H9 (cell line): ENCODE measurements at places on chromosomes 3 and 15. TPM values are rescaled to one million over a fixed set of nuclear protein-coding genes. Genes with fewer than 3 reads are reported as not detected.

PLEKHO2 gene
- 16.6 and 18.1 TPM in 2 replicates for total RNA-seq

DAZL gene
- total RNA-seq = 21.2 and 21.7 TPM in 2 replicates

HDC gene
- not detected in 2 replicates for total RNA-seq

HRG gene
- not detected in 2 replicates for total RNA-seq

TMEM212 gene
- not detected in 2 replicates for total RNA-seq

LCTL gene
- total RNA-seq = 1.8 and 2.3 TPM in 2 replicates

LRRFIP2 gene
- total RNA-seq = 29.5 and 30.7 TPM in 2 replicates

MME gene
- total RNA-seq = 14.6 and 16.4 TPM in 2 replicates

SEMA7A gene
- 5.7 and 7.0 TPM in 2 replicates for total RNA-seq

ALDH1L1 gene
- 0.68 and 0.90 TPM in 2 replicates for total RNA-seq

CA12 gene
- total RNA-seq = 0.42 and 0.68 TPM in 2 replicates

GRCh38 chr3:89698208-89698830, 590.9 kb downstream of the EPHA3 start:
- H3K4me1 ChIP-seq = no peaks in the 10 kb centered on the region
- H3K4me3 ChIP-seq = no peak overlapping the region
- H3K27ac ChIP-seq = no peak overlapping the region
- H3K36me3 ChIP-seq = no peaks in the 10 kb centered on the region

DNA sequence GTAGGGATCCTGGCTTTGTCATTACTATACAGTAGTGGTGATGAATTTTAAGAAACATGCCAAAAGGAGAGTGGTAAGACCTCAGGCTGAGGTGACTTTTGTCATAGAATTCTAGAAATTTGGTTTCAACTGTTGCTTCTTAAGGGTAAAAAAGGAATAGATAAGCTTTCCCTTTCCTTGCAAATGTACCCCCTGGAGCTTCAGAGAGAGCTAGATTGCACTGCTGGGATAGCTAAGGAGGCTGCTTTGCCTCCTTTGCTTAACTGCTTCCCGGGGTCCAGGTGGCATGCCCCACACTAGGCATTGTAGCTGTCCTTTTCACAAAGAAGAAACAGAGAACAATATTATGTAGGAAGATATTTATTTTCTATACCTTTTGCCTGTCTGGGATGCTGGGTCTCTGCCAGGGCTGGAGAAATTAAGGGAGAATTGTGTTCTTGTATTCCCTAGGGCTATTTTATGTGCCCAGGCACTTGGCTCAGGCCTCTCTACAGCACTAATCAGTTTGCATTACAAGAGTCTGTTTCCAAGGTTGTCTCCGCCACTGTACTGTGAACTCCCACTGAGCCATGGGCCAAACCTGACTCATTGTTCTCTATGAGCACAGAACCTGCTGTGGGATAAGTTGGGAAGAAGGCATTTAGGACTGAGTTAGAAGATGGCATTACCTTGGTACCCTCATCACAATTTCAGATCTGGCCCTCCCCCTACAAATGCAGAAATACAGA, 460.0 kb downstream of the PDCD6IP start:
- no peak overlapping the region for H3K4me3 ChIP-seq
- H3K4me1 ChIP-seq = peaks cover 12% of the 10 kb centered on the region; the same call in 1 of the 2 replicates
- DNase-seq = peak; percentile 39
- no peaks in the 10 kb centered on the region; the same call in 1 of the 2 replicates for H3K27me3 ChIP-seq

DNA sequence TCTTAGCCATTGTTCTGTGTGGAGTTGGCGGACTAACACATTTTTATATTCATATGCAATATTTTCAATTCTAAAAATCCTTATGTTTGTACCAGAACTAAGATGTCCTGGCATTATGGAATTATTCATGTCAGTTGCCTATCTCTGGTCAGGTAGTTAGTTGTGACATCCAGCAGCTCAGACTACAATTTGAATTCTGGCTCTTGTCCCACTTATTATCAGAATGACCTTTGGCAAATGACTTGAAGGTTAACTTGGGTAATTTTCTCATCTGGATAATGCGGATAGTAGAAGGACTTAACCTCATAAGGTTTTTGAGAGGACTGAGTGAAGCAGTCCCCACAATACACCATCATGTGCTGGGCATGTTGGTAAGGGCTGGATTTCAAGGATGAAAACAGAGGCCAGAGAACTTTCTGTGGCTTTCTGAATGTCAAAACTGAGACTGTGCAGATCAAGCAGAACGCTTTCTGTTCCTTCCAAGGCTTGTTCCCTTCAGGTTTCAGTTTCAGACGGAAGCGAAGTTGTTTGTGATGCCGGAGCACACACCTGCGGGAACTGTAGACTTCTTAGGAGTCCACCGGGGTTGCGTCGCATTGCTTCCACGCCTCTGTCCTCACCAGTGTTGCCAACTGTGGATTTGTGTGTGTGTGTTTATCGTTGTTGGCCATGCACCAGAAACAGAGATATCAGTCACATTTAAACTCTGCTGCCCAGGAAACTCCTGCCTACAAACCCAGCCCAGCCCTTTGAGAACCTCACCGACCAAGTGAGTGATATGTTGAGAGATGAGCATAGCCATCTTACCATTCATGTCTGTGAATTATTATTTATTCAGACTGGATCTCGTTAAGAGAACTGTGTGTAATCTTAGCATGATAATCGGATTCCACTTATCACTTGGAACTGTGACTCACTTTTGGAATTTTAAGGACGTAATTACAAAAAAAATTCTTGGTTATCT, 76.0 kb downstream of the PTPRG start:
- no peaks in the 10 kb centered on the region for H3K27me3 ChIP-seq
- H3K36me3 ChIP-seq = peaks cover 16% of the 10 kb centered on the region
- H3K27ac ChIP-seq = no peak overlapping the region
- no peak for DNase-seq
- peaks cover 6% of the 10 kb centered on the region; the same call in 1 of the 2 replicates for H3K4me1 ChIP-seq
- no peak overlapping the region for H3K4me3 ChIP-seq

DNA sequence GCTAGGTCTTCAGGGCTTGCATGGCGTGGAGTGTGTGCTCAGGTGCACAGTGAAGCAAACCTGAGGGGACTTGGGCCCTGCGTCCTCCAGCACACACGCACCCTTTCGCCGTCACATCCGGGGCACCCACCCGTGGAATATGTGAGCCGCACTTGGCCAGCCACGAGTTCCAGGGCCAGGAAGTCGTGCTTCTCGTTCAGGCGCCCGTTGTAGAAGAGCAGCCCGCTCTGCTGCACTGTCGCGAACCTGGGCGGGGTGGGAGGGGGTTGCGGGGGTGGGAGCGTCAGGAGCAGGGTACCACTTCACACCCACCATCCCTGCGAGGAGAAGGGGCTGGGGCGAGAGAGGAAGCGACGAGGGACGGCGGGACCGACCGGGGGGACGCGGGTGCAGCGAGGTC, 7.1 kb downstream of the CELSR3 start:
- no peak for DNase-seq
- peaks cover 64% of the 10 kb centered on the region for H3K36me3 ChIP-seq
- H3K27ac ChIP-seq = no peak overlapping the region
- peak overlapping the region; percentile 67 for H3K4me3 ChIP-seq
- H3K4me1 ChIP-seq = no peaks in the 10 kb centered on the region; the same call in 1 of the 2 replicates

- DNase-seq = no peak
- H3K36me3 ChIP-seq = no peaks in the 10 kb centered on the region
- no peaks in the 10 kb centered on the region for H3K27me3 ChIP-seq
- no peak overlapping the region for H3K27ac ChIP-seq
- no peaks in the 10 kb centered on the region; the same call in 1 of the 2 replicates for H3K4me1 ChIP-seq
- no peak overlapping the region for H3K4me3 ChIP-seq
Measured at GRCh38 chr3:61173676-61174075, 77.6 kb downstream of the FHIT start.

- H3K27ac ChIP-seq = no peak overlapping the region
- H3K4me1 ChIP-seq = peaks cover 8% of the 10 kb centered on the region; the same call in 1 of the 2 replicates
- no peaks in the 10 kb centered on the region for H3K36me3 ChIP-seq
- no peaks in the 10 kb centered on the region for H3K27me3 ChIP-seq
Measured at GRCh38 chr3:69085833-69086722, 1.3 kb downstream of the ARL6IP5 start.

DNA sequence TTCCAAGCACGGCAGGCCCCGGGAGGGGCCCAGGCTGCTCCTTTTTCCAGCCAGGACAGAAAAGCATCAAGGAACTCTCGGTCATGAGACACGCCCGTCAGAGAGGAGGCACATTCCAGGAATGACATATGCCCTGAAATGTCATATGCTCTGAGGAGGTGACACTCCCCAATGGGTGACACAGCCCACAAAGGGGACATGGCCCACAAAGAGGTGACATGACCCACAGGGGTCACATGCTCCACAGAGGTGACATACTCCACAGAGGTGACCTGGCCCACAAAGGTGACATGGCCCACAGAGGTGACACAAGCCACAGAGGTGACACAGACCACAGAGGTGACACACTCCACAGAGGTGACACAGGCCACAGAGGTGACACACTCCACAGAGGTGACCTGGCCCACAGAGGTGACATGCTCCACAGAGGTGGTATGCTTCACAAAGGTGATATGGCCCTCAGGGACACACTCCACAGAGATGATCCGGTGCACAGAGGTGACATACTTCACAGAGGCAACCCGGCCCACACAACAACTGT, 79.2 kb downstream of the ABHD5 start:
- H3K4me1 ChIP-seq = no peaks in the 10 kb centered on the region
- H3K4me3 ChIP-seq = peak overlapping the region; percentile 47; the same call in 1 of the 2 replicates
- H3K36me3 ChIP-seq = no peaks in the 10 kb centered on the region
- DNase-seq = no peak

DNA sequence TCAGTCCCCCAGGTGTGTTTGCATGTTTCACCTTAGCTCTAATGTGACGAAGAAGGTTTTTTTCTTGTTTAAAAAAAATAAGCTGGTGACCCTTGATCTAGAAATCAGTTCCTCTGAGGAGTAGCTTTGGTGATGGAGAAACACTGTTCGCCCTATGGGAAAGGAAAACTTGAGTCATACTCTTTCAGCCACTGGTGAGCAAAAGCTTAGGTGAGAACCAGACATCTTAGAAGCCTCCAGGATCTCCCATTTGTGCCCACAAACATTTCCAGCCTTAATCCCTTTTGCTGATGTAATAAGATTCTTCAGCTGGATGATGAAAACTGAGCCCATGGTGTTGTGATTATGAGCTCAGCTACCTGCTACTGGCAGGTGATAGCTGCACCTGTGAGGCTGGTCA, 37.8 kb downstream of the SLC27A2 start:
- no peaks in the 10 kb centered on the region; the same call in 1 of the 2 replicates for H3K36me3 ChIP-seq
- no peak overlapping the region for H3K4me3 ChIP-seq

- H3K4me1 ChIP-seq = peaks cover under 1% of the 10 kb centered on the region; the same call in 1 of the 2 replicates
- peaks cover 4% of the 10 kb centered on the region for H3K36me3 ChIP-seq
- H3K4me3 ChIP-seq = no peak overlapping the region
- H3K27ac ChIP-seq = no peak overlapping the region
- no peak for DNase-seq
Measured at GRCh38 chr3:70863049-70863448, 550.6 kb upstream of the MDFIC2 start.

DNA sequence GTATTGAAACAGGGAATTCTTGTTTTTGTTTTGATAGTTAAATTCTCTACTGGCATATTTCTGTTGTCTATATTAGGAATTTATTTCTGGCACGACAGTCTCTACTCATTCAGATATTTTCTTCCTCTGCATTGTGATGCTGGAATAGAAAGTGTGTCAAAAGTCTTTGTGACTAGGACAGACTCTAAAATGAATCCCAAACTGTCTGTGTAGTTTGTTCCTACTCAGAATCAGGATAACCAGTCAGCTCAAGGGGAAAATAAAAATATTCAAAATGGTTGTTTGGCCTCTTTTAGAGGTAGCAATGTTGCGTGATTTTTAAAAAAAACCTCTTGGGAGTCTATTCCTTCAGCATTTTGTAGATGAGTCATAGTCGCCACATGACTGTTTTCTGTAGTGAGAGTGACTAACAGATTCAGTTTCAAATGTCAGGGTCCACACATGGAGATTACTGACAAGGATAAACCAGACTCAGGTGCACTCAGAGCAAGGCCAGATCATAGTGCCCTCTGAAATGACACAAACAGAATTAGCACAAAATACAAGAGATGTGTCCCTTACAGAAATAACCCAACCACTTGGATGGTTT, 13.1 kb downstream of the SLC7A14 start:
- H3K4me1 ChIP-seq = no peaks in the 10 kb centered on the region
- H3K27ac ChIP-seq = no peak overlapping the region
- H3K36me3 ChIP-seq = no peaks in the 10 kb centered on the region
- no peak for DNase-seq
- H3K27me3 ChIP-seq = no peaks in the 10 kb centered on the region

- H3K27me3 ChIP-seq = no peaks in the 10 kb centered on the region
- no peaks in the 10 kb centered on the region for H3K4me1 ChIP-seq
- DNase-seq = no peak
- no peak overlapping the region for H3K4me3 ChIP-seq
- H3K36me3 ChIP-seq = no peaks in the 10 kb centered on the region
Measured at GRCh38 chr15:46077220-46077619, 442.4 kb downstream of the SQOR start.

- H3K4me3 ChIP-seq = no peak overlapping the region
- H3K27me3 ChIP-seq = no peaks in the 10 kb centered on the region
- H3K27ac ChIP-seq = no peak overlapping the region
Measured at GRCh38 chr15:52133510-52134220, 21.1 kb upstream of the BCL2L10 start.

GRCh38 chr3:70308760-70309159, 3.7 kb downstream of the MDFIC2 start:
- H3K4me3 ChIP-seq = no peak overlapping the region
- H3K36me3 ChIP-seq = no peaks in the 10 kb centered on the region
- DNase-seq = peak; percentile 43
- H3K4me1 ChIP-seq = no peaks in the 10 kb centered on the region

- DNase-seq = no peak
- no peak overlapping the region for H3K4me3 ChIP-seq
- no peaks in the 10 kb centered on the region; the same call in 2 of the 3 replicates for H3K36me3 ChIP-seq
- no peak overlapping the region for H3K27ac ChIP-seq
Measured at GRCh38 chr3:142907996-142908395, 19.1 kb upstream of the PCOLCE2 start.
